Right ventricle myocardium inferior (tissue), 1 donor: ENCODE measurements at places on chromosomes 3 and 15.

- DNase-seq: peak; percentile 48
Measured at GRCh38 chr3:12891985-12892839, 50.8 kb upstream of the RPL32 start.

DNA sequence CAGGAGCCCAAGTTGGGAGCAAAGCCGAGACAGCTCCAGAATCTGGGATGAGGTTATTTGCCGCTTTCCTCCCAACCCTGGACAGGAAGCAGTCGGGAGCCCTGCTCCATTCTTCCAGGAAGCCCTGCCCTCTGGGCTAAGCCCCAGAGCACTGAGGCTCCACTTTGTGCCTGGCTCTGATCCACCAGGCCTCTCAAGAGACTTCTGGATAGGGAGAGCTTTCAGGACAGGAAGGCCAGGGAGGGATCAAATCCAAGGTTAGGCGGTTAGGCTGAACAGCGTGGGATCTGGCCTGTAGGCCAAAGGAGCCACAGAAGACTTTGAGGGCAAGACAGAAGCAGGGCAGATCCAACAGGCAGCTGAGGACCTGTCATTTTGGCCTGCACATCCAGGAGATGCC is 835 bp downstream of the STOML1 start:
- peak; percentile 92 for DNase-seq

- peak; percentile 100 for DNase-seq
Measured at GRCh38 chr3:195442573-195443390, at the start of gene ACAP2. ACAP2 (minus strand) TSS chr3:195443020; CDS start chr3:195442847, 173 bp downstream.

DNA sequence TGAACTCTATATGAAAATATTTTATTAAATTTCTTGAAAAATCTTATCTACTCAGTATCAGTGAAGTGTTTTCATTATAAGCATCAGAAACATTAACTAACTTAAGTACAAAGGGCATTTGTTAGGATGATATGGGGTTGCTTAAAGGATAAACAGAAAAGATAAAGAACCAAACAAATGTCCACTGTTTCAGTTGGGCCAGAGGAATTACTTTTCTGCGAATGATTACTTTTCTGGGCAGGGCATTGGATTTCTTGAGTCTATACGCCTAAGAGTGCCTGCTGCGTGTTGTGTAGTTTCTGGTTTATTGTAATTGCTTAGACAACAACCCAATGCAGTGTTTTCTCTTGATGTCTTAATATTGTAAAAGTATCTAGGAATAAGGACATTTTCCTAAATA is 52.8 kb downstream of the NEO1 start:
- DNase-seq: no peak

GRCh38 chr3:108662142-108662738 is 72.7 kb downstream of the DZIP3 start:
- DNase-seq: no peak

DNA sequence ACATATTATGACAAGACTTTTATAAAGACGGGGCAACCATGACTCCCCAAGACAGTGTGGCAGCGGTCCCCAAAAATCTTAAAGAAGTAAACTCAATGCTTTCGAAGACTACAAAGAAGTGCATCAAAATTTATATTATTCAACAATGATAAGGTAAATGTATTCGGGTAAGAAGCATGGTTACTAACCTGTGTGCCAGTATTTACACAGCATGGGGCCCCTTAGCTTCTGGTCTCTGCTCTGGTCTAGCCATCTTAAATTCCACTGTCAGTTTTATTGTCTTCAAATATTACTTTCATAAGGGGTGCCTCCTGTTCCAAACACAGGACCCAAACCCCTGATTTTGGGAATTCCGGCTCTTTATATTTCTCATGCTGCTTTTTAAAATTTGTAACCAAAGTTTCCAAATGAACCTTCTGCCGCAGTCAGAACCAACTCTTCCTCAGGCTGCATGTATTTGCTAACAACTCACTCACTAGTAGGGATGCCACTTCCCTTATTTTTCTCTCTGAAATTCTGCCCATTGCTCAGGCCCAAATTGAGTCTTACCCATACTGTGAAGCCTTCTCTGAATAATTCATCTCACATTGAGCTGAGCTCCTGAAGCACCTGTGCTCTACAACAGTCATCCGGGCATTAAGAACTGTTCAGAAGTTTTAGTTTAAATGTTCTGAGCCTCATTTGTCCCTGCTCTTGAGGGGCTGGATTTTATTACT is 1.2 kb downstream of the TTC23 start:
- DNase-seq: no peak

- no peak for DNase-seq
Measured at GRCh38 chr3:99023590-99024192, 122.2 kb upstream of the DCBLD2 start.

DNA sequence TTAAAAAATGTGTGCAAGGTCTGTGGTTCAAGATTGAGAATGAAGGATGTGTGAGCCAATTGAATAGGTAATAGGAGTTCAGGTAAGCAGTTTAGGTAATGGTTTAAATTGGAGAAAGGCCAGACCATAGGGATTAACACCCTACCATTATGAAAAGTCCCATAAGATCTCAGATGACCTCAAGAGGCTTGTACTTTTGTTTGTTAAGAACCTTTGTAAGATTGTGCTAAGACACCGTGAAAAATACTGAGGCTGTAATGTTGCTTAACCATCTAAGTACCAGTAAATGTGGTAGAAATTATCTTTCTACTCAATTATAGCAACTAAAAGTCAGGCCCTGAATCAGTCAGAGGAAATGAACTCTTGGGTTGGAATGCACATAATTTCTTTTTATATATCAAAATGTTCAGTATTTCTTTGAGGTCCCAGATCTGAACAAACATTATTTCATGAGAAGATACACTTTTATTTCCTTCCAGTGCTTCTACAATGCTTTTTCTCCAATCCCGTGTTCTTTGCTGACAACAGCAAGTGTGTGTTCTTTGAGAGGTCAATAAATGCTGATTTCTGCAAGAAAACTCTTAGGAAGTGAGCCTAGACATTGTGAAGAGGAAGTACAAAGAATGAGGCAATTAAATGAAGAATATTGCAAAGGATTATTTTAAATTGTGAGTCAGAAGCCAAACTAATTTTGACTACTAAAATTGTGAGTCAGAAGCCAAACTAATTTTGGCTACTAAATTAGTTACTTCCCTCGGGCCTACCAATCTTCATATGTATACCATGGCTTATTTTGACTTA is 66.4 kb downstream of the TCF12 start:
- DNase-seq: no peak

DNA sequence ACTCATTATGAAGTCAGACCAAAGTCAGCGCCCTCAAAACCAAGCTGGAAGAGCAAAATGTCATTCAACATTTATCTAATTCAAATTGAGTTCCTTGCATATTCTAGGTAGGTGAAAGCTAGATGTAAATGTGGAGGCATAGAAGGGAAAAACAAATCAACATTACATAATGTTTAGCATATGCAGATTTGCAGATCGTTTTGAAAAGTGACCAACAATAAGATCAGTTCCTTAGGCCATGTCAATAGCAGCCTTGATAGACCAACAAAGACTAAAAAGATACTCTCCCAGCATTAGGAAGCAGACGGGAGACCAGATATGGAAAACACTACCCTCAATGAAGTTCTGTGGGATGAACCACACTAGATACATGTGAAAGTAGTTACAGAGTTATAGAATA is 83.0 kb downstream of the PLD1 start:
- no peak for DNase-seq

- DNase-seq: no peak
Measured at GRCh38 chr3:184177331-184177731, 2.7 kb downstream of the AP2M1 start.

- DNase-seq: no peak
Measured at GRCh38 chr15:42825599-42825998, 88.7 kb upstream of the CDAN1 start.

- DNase-seq: no peak
Measured at GRCh38 chr15:81293728-81294515, 30.0 kb downstream of the STARD5 start.

DNA sequence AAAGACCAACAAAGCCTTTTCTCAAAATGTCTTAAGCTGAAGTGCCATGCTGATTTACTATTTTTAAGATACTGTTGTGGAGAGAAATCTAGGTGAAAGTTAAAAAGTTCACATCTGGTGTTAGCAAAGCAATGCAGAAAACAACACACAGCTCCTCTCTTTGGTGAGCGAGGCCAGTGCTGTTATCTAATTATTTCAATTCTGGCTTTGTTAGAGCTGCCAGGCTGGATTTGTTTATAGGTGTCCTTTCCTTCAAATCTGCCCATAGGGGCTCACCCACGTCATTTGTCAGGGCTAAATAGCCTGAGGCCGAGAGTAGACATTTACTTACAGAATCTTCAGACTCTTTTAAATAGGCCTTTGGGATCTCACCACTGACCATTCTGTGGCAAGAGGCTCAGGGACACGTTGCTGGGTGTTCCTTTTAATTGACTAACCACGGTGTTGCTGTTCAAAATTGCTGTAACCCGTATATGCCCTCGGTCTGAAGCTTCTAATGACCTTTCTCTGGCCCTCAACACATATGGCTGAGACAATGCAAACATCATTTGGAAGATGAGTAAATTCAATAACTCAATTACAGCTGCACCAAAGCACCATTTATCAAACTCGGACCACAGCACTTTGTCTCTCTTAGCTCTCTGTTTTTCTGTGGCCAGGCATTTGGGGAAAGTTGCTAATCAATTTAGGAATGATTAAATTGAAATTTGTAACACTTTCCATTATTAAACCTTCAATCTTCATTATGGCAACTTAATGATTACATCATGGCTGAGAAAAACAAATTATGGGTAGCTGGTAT is 152.6 kb downstream of the PDZRN3 start:
- DNase-seq: no peak

DNA sequence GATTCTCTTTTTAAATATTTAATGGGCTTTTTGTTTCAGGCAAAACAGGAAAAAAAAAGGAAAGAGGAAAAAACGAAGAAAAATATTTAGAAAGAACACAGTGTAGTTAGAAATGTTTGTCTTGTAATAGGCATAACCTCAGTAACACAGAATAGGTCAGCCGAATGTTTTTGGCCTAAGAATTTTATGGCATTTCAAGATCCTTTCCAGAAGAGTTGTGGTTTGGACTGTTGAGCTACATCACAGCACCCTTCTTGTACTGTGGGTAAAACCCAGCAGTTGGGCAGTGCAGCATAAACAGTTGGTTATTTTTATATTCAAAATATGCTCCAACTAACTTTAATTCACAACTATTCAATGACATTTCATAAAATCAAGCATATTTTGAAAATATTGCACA is 474.4 kb upstream of the AGTR1 start:
- DNase-seq: no peak

DNA sequence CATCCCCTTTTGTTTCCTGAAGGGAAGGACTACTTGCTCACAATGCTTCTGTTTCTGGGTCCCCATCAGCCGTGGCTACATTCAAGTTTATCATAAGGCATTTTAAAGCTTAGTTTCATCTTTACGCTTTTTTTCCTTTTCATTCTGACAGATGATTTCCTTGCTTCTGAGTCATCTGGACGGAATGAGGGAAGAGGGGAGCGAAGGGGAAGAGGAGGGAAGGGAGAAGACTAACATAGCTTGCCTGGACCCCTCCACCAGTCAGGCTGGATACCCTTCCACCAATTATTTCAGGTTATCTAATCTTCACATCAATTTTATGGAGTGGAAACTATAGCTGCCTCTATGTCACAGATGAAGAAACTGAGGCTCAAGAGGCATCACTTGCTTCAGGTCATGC is 27.6 kb downstream of the FAM3D start:
- DNase-seq: no peak

DNA sequence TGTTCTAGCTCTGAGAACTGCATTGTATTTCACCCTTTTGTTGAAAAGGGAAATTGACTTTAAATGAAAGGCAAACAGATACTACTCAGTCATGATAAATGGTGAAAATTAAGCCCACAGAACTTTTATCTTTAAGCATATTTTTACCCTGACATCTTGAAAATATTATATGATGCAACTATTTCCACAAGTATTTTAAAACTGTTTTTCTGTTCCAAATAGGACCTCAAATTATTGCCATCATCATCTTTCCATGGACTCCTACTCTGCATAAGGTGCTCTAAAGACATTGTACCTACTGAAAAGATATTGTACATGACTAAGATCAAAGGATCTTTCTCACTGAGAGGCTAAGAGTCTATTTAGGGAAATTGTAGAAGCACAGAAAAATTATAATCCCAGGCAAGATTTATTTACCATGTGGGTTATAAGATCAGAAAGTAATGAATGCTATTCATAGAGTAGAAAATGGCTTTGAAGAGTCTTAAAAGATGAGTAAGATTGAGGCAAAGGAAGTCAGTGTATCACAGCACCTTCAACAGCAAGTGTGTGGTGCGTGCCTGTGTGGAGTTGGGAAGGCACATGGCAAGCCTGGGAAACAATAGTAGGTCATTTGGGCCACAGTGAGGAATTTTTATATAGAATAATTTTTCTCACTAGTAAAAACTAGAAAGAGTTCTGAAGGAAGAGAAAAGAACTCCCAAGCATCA is 68.8 kb downstream of the VGLL3 start:
- no peak for DNase-seq

GRCh38 chr3:146156666-146157314 is 4.2 kb downstream of the PLOD2 start:
- no peak for DNase-seq

DNA sequence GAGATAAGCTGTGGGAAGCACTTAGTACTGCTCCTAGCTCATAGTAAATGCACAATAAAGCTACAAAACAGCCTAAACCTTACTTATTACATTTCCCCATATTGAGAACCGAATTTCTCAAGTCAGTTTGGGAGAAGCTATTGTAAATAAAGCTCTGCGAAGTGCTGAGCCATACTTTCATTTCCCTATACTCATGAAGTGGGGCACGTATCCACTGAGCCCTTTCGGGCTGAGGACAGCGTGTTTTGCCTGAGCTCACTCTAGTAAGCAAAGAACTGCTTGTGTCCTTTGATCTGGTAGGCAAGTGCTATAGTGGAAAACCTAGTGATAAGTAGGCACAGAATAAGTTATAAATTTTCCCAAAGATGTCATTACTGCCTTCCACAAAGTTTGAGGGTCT is 165.0 kb downstream of the RSL24D1 start:
- no peak for DNase-seq

GRCh38 chr15:62257996-62258521 is 93.0 kb upstream of the C2CD4B start:
- no peak for DNase-seq

- DNase-seq: no peak
Measured at GRCh38 chr3:58188921-58189451, 21.8 kb downstream of the DNASE1L3 start.

- no peak for DNase-seq
Measured at GRCh38 chr3:174466471-174467054, 392.6 kb upstream of the NAALADL2 start.

- no peak for DNase-seq
Measured at GRCh38 chr3:49427586-49427985, 1.5 kb downstream of the NICN1 start.

GRCh38 chr3:12180218-12180617 is 21.5 kb upstream of the TIMP4 start:
- DNase-seq: peak; percentile 74

GRCh38 chr3:126261037-126261436 is 80.7 kb upstream of the ALDH1L1 start:
- peak; percentile 76 for DNase-seq
